RWPE2 (cell line): ENCODE measurements at places on chromosomes 13 and 19.

- no peak for DNase-seq
Measured at GRCh38 chr13:76225815-76226489, 589.8 kb downstream of the LMO7 start.

GRCh38 chr19:9323557-9323918 lies 441 bp upstream of the ZNF559 start:
- DNase-seq: no peak

DNA sequence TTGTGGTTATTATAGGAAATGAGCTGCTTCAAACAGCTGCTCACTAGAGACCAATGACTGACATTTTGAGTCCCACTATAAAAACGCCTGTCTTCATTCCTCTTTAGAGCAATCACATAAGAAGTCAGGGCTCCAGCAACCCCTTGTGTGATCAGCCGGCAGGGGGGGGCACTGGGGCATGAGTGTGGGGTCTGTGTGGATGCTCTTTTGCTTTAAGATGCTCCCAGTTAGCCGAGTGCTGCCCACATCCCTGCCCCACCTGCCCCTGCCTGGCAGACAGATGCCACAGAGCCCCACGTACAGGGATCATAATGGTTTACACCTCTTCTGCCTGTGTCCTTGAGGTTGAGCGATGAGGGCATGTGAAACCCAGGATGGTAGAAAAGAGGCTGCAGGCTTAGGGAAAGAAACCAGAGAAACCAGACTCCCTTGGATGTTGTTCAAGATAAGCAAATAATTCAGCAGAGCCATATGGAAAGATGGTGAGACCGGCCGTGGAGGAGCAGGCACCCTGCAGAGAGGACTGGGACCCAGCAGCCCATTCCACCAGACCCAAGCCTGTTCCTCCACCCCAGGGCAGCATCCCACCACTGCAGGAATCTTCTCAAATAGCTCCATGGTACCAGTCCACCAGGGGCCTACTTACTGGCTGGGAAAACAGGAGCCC lies 55.4 kb downstream of the CHST8 start:
- DNase-seq: no peak

GRCh38 chr19:33458171-33458633 lies 63.4 kb downstream of the PEPD start:
- DNase-seq: no peak

DNA sequence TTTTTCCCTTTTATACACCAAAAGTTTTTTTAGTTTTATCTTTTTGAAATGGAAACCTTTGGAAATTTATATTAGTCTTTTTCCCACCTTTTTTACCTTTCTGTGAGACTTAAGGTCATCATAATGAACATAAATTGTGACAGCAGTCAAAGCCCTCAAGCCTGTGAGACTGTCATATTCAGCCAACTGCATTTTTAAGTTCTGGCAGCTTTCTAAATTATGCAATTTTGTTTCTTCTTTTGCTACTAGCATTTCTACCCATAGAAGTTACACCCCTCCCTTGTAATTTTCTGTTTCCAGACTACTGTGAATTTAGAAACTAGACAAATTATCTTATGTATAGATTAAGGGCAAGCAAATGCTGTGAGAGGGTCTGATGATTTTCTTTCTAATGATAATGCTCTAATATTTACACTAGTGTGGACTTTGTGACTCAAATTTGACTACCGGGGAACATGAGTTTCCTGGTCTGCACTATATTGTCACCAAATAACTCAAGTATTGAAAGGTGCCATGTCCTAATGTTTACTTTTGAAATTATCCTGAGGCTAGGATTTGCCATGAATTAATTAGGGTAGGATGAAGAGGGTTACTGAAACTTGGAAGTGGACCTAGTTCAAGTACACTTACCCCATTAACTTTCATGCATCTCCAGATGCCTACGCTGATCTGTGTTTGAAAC lies 43.7 kb downstream of the FRY start:
- no peak for DNase-seq

DNA sequence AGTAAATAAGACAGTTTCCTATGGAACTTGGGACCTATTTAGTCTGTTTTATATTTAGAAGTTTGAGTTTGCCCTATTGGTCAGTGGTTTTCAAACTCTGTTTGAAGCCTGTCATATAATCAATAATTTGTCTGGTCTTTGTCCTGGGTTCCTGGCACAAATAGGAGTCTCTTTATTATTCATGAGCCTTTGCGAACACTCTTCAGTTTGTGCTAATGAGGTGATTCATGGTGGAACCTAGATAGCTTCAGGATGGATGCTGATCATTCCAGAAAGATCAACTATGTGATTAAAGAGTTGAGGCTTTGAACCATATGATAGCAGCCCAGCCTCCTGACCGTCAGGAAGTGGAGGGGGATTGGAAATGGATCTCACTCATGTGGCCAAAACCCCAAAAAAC lies 10.0 kb upstream of the VWA8 start:
- no peak for DNase-seq

- DNase-seq: no peak
Measured at GRCh38 chr13:42836930-42837690, 55.7 kb downstream of the FAM216B start.

GRCh38 chr19:12646551-12646950 lies 20.0 kb downstream of the MAN2B1 start:
- no peak for DNase-seq

DNA sequence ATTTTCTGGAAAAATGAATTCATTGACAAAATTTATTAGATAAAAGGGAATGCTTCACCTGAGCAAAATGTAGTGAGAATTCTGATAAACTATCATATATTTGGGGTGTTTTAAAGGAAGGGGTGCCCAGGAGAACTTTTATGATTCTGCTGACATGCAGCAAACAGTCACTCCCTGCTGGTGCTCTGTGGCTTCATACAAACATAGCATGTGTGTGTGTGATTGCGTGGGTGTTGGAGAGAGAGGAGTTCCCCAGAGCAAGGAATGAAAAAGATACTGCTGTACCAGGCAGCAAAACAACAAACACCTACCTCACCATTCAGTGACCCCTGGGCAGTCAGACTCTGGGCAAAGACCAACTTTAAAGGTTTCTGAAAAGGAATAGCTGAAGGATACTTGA lies 546.7 kb downstream of the RFC3 start:
- DNase-seq: no peak

GRCh38 chr19:7665076-7665475 lies 3.8 kb upstream of the RETN start:
- no peak for DNase-seq

GRCh38 chr13:92187378-92187989 lies 789.1 kb downstream of the GPC5 start:
- DNase-seq: no peak

GRCh38 chr19:17497149-17497798 lies 14.2 kb upstream of the PGLS start:
- no peak for DNase-seq

GRCh38 chr19:14073925-14074838 lies 1.6 kb downstream of the MISP3 start:
- no peak for DNase-seq

DNA sequence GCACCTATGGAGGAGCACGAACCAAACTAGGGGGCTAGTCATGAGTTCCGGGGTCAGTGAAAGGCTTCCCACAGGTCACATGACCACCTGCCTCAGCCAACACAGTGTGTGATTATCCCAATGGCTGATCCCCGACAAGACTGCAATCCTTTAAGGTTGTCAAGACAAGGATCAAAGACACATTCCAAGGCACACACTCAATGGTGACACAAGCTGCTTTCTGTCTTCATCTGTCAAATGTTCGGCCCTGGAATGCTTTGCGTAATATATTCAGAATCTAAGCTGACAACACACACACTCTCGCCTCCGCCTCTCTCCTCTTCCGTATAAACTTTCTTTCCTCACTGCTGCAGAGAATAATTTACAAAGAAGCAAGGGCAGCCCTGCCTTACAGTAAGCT lies 11.7 kb downstream of the RANBP3 start:
- DNase-seq: no peak

- DNase-seq: no peak
Measured at GRCh38 chr13:79791471-79792042, 310.6 kb downstream of the NDFIP2 start.

- DNase-seq: no peak
Measured at GRCh38 chr19:18814063-18814462, 17.7 kb upstream of the UPF1 start.

GRCh38 chr19:2944403-2944774 lies 382 bp downstream of the ZNF77 start:
- no peak for DNase-seq

DNA sequence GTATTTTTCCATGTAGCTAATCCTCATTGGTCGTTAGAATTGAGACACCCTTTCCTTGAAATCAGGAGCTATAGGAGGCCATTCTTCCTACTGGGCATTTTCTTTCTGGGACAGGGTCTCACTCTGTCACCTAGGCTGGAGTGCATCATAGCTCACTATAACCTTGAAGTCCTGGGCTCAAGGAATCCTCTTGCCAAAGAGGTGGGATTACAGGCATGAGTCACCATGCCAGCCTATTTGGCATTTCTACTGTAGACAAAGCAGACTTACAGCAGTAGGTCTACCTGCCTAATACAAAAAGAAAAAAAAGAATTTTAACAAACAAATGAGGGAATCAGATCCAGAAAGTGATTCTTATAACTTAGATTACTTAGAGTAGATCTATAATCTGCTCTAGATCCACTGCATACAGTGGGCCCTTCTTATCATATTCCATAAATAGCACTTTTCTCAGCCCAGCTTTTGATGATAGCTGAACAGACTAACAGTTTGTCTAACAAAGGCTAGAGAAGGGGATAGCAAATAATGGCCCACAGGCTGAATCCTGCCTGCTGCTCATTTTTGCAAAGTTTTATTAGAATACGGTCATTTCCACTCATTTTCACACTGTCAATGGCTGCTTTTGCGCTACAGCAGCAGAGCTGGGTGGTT lies 36.7 kb upstream of the USPL1 start:
- no peak for DNase-seq

GRCh38 chr19:48997972-48998371 lies 4.3 kb downstream of the RUVBL2 start:
- no peak for DNase-seq

DNA sequence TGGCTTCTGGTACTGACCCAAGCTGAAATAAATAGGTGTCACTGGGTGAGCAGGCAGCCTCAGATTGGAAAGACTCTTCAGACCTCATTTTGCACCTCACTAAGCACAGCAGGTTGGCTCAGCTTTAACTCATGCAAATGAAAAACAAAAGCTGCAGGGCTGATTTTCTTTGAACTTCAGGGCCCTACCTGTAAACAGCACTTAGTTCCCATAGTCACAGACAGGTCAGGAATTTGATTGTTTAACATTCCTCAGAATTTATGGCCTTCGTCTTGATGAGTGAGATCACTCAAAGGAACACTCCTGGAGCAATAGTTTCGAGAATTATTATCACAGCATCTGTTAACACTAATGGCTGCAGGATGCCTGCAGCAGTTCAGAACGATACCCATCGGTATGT lies 718.5 kb downstream of the EFNB2 start:
- DNase-seq: no peak

DNA sequence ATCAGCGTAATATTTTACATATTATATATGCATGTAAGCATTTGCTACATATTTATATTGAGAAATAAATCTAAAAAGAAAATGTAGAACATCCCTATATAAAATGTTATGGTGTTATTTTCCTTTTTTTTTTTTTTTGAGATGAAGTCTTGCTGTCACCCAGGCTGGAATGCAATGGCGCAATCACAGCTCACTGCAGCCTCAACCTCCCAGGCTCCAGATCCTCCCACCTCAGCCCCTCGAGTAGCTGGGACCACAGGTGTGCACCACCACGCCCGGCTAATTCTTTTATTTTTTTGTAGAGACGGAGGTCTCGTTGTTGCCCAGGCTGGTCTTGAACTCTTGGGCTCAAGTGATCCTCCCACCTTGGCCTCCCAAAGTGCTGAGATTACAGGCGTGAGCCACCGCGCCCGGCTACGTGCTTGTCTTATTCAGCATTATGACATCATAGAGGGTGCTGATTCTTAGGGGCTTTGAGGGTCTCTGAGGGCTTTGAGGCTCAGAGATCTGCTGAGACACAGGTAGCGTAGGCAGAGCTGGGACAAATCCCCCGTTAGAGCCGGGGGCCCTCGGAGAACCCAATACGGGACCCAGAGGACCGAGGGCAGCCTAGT lies 101.9 kb downstream of the GADD45B start:
- no peak for DNase-seq
